NCI-H524 treated with DMSO at 0.1 percent for 48 hours (cell line): ENCODE measurements at places on chromosomes 2 and 18.

GRCh38 chr2:137976274-137976673 is 12.0 kb downstream of the HNMT start:
- no peak for DNase-seq

- no peak for DNase-seq
These were observed 220.8 kb downstream of the GALNT13 start for GRCh38 chr2:154092571-154092970.

DNA sequence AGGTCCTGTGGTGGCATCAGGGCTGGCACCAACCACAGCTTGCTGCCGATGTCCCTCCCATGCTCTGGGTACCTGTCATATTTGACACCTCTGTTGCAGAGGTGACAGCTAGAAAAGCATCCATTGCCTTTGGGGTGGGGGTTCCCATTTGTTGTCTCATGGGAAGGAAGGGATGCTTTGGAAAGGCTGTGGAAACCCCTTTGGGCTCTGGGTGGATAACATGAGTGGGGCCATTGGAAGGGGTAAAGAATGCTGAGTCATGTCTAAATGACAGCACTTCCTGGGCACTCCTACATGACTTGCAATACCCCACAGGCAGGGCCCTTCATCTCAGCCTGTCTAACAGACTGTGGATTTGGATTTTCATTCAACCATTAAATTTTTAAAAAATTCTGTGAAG is 27.8 kb downstream of the CTIF start:
- DNase-seq: no peak

GRCh38 chr18:76467371-76468190 is 27.5 kb downstream of the ZNF516 start:
- DNase-seq: no peak

- DNase-seq: no peak
These were observed 1.2 kb downstream of the VPS54 start for GRCh38 chr2:64017811-64018700.

DNA sequence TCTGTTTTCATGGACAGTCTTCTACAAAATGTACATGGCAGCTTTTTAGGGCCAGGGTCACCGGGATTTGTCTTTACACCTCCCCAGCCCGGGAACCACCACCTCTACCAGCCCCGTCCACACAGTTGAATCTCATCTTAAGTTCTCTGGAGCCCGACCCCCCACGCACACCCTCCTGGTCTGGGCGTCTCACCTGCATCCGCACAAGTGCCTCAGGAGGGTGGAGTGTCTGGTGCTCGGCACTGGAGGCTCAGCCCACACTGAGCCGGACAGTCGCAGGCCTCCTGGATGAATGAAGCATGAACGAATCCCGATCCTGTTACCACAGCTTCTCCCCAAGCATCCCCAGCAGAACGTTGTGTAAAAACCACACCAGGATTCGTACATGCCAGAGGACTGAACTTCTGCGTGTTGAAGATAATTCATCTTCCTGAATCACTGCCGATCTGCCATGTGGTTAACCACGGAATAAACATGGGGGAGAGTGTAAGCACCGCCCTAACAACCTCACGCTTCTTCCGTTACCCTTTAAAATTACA is 162.0 kb downstream of the RTP5 start:
- DNase-seq: no peak

- DNase-seq: no peak
These were observed 106.8 kb downstream of the DNAH7 start for GRCh38 chr2:195961873-195962272.
